Activated T-cell treated with anti-CD3 and anti-CD28 coated beads for 4 hours (primary cell): ENCODE measurements at places on chromosomes 4 and X.

DNA sequence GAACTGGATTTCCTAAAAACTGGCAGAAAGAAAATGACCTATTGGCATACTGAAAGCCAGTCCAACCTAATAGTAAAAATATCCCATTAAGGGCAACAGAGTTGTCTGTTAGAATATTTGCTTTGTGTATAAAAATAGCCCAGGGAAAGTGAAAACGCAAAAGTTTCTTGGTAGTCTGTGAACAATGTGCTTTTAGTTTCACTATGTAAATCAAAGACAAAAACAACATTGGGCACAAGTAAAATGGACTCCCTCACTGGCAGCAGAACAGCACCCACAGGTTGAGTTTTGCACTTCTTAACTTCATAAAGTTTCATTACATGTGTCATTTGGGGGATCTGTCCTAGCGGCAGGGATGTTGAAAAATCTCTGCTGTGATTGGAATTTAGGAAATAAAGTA is 4.3 kb upstream of the FGG start:
- no peak for DNase-seq

- no peak for DNase-seq
Measured at GRCh38 chr4:112807083-112807482, 170.1 kb downstream of the LARP7 start.

- no peak for DNase-seq
Measured at GRCh38 chr4:77446601-77447000, 159.0 kb upstream of the CXCL13 start.

DNA sequence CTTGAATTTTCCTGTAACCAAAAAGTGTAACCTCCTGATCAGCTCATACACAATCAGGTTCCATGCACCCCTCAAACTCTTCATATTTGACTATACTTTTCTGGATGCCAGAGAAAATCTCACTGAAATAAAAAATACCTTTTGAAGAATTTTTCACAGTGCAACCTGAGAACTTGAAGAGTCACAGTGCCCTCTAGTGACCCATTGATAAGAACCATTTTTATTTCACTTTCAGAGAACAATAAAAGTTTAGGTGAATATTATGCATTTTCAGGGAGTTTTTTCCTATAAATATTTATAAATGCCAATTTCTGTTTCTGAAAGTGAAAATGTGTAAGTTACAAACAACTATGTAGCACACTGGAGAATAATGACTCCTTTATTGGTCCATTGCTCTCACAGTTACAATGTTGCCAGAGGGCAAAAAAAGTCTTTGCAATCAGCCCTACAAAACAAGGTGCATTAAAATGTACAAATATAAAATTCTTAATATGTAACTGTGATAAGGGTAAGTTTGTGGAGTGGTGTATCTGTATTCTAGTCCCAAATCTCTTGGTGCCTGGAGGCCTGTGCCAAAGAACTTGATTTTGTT is 153.6 kb upstream of the INTU start:
- DNase-seq: no peak

DNA sequence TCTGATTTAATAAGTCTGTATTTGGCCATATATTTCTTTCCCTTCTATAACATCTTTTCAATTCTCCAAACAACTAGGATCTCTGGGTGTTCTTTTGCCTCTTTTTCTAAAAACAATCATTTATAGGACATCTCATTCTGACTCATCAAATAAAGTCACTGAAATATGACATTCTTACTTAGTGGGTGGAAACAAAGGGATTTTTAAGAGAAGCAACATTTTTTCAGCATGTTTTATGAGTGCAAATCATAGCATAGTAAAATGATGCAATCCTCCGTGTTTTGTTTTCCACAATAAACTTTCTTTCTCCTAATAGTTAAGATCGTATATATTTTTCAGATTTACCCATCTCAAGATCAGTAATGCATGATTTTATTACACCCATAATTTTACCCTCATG is 179.8 kb downstream of the SPCS3 start:
- DNase-seq: no peak

DNA sequence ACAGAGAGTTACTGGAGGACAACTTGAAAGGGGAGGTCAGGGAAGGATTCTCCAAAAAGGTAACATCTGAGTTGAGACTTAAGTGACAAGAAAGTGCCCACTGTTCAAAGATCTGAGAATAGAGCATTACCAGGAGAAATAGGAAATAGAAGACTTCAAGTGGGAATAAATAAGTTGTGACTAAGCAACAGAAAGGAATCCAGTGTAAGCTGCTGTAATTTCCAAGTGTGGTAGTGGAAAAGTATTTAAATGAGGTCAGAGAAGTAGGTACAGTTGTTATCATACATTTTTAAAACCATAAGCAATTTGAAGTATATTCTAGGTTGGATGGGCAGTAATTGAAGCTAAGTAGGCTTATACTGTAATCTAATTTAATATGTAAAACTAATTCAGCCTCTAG is 211.9 kb downstream of the FBXO8 start:
- no peak for DNase-seq

GRCh38 chr4:184463158-184463557 is 11.2 kb downstream of the IRF2 start:
- DNase-seq: no peak

- DNase-seq: no peak
Measured at GRCh38 chrX:65266482-65266881, 268.1 kb downstream of the LAS1L start.

DNA sequence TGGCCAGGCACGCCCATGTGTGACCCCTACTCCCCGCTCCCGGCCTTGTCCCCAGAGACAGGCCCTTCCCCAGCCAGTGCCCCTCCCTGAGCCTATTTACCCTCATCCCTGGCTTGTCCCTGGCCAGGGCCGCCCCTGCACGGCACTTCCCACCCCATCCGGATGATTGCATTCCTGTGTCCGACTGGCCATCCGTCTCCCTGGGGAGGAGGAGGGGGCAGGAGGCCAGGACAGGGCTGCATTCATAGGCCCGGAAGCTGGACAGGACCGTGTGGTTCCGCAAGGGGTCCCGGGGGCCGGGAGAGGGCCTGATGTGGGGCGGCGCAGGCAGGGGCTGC is 22.8 kb downstream of the CTBP1 start:
- DNase-seq: no peak

- DNase-seq: no peak
Measured at GRCh38 chrX:30561191-30561590, 16.4 kb downstream of the TASL start.

GRCh38 chr4:40305328-40306170 is 29.6 kb upstream of the CHRNA9 start:
- no peak for DNase-seq
